ENCODE measurements at places on chromosomes 6 and 20. TPM values are rescaled to one million over a fixed set of nuclear protein-coding genes. Genes with fewer than 3 reads are reported as not detected.

CGA gene
- total RNA-seq, result not detected

ULBP2 gene
- 2.4 TPM for total RNA-seq

DNA sequence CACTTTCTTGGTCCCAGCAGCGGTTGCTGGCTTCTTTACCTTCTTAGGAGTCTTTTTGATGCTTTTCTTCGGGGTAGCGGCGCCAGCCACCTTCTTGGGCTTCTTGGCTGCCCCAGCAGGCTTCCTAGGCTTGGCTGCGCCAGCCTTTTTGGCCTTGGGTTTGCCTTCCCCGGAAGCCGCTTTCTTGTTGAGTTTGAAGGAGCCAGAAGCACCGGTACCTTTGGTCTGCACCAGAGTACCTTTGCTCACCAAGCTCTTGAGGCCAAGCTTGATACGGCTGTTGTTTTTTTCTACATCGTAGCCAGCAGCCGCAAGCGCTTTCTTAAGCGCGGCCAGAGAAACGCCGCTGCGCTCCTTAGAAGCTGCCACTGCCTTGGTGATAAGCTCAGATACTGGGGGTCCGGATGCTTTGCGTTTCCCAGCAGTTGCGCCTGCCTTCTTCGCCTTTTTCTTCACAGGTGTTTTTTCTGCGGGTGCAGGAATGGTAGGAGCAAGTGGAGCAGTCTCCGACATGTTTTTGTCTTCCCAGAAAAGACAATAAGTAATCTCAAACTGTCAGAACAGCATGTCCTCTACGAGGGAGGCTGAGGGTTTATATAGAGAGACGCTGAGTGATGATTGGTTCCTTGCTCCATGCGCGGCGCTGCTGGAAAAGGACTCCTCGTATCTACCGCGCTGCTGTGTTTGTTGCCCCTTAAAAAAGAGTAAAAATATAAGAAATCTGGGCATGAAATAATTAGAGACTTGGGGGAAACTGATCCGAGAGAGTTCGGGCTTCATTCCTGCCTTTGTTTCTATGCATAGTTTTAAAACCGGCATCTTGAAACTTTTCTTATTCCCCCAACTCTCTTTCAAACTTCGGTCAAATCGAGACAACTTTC, 130.3 kb upstream of the BTN3A2 start:
- peak; percentile 86 for DNase-seq

DNA sequence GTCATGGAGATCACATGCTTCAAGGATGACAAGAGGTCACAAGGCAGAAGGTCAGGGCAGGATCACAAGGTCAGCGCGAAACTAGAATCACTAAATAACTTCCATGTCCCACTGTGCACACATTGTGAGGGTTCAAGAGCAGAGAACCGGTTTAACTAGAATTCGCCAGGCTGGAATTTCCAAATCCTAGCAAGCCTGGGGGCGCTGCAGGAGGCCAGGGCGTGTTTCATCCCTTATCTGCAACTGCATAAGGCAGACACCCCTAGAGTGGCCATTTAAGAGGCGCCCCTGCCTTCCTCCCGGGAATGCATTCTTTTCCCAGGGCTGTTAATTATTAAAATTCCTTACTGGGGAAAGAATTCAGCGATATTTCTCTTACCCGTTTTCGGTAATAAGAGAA, 40.2 kb upstream of the SLC22A1 start:
- no peak for DNase-seq

DNA sequence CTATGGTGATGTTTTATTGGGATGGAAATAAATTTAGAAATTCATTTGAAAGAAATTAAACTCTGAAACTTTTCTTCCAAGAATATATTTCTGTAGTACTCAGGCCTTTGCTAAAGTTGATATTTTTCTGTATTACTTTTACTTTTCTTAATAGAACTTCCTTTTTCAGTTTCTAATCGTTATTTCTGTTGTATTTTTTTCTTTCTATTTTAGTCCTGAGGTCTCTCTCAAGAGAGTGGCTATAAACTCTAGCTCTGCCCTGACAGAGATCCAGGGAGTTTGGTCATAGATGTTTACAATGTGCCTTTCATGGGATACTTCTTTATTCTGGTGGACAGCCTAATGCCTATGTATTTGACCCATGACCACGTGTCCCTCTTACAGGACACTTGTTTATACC, 51.0 kb downstream of the OR2B6 start:
- no peak for DNase-seq

- no peak for DNase-seq
Observed at GRCh38 chr6:13526357-13526726, 38.9 kb upstream of the GFOD1 start.

DNA sequence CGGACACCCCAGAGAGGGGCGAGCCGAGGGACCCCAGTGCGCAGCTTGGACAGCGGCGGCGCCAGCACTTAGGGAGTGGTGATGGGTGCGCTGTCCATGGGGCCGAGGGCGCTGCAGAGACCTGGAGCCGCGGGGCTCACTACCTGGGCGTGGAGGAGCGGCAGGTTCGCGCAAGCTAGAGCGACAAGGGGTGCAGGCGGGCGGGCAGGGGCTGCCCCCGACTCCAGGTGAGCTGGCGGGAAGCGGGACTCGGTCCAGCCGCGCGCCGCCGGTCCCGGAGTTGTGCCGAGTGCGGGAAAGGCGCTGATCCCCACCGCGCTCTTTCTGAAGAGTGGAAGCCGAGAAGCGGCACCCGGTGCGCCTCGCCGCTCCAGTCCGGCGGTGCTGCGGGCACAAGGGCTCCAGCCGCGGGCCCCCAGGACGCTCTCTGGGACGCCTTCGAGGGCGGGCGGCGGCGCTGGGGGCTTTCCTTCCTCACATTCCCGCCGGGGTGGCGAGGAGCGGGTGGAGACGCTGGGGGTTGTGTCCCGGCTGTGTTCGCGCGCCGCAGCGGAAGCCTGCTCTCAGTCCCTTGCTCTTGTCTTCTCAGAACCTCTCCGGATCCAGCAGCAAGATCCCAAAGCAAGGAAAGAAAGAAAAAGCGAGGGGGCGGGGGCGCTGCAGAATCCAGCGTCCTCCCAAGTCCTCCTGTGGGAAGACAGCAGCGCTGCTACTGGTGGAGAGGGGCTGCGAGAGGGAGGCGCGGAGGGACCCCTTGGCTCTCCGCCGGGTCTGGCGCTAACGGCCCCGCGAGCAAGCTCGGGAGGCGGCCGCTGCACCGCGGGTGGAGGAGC, at the start of gene B3GAT2:
TSS of gene B3GAT2 (minus strand) at position 610 of the 833 bp plus-strand sequence. CDS start 631 bp downstream, outside the sequence.
- peak; percentile 20 for DNase-seq

- no peak for DNase-seq
Observed at GRCh38 chr20:57372157-57372556, 19.0 kb upstream of the RBM38 start.

- no peak for DNase-seq
Observed at GRCh38 chr6:134719911-134720310, 230.0 kb downstream of the ALDH8A1 start.

DNA sequence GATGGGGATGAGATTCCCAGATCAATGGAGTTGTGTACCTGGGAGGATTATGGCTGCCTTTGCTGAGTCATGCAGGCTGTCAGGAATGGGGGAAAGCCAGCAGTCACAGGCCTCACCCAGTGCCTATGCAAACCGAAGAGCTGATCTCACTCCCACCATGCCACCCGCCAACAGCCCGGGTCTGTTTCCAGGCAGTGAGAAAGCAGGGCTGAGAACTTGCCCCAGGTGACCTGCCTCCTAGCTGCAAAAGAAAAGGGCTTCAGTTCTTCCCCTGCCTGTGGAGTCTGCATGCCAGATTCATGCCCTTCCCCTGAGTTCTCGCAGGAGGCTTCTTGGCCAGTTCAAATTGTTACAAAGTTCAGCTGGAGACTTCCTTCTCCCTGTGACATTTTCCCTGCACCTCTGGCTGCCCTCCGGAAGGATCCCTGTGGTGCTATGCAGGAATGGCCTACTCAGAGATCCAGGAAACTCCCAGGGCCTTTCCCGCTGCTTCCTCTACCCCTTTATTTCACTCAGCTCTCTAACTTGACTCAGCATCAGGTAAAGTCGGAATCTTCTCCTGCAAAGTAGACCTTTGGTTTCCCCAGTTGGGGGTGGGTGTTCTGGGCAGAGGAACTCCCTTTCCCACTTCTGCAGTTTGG, 71.5 kb upstream of the B3GAT2 start:
- DNase-seq, result no peak

DNA sequence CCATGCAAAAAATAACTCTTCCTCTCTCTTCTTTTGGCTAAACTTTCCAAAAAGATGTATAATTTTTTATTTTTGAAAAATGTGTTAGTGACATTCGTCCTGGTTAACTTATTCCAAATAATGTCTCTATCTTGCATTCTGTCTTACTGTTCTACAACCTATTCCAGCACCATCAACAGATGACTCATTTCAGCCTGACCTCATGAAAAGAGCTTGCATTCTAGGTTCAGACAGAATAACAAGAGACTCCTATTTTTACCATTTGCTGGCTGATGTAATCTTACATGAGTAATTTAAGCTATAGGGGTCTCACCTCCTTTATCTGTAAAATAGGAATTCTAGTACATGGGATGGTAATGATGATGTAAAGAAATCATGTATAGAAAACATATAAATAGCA, 109.0 kb downstream of the FUT9 start:
- no peak for DNase-seq

DNA sequence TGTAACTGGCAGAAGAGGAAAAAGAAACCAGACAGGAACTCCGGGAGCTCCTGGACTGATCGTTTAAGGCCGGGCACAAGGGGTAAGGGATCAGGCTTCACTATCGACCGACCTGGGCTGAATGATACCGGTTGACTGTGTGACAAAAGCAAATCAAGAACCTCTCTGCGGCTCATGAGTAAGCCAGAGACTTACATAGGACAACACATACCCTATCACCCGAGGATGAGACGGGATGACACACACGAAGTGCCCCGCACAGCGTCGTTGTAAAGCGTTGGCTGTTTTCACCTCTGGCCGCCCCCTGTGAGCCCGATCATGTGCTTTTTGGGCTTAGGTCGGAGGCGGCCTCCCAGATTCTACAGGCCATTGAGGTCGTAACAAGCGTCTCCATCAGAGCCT, 695 bp upstream of the TGIF2 start:
- DNase-seq, result peak; percentile 86

- no peak for DNase-seq
Observed at GRCh38 chr20:44186674-44187053, 324 bp downstream of the JPH2 start.

- DNase-seq, result no peak
Observed at GRCh38 chr6:108839083-108839642, 9.1 kb upstream of the ARMC2 start.

DNA sequence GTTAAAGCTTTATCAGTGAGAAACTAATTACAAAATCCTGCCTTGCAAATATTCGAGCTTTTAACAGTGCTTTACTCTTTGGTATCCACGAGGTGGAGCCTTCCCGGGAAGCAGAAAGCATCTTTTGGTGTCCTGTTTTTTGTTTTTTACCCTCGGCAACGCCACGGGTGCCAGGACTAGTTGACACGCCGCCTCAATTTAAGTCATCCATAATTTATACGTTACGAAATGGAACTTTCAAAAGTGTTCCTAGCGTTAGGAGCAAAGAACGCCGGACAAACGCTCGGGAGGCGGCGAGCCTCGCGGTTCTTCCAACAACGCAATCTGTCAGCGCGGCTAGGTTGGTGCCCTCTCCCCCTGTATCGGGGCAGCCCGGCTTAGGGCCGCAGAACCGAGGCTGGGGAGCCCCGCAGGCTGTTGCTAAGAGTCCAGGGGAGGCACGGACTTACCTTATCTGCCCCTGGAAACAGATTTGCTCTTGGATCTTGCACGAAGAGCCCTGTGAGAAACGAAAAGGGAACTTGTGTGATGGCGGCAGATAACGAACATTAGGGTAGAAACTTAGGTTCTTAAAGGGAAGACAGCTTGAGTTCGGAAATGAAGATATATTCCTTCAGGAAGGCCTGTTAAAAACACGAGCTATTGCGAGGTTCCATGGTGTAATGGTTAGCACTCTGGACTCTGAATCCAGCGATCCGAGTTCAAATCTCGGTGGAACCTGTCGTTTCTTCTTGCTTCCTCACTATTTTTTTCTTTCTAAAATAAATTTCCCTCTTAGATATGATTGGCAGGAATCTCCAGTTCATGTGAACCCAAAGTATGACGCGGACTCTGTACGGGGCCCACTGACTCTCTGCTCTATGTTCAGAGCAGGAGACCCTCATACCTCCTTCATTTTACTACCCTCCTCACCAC, 46.2 kb upstream of the ZNF184 start:
- peak; percentile 88 for DNase-seq

- DNase-seq, result no peak
Observed at GRCh38 chr6:78942446-78942845, 75.1 kb downstream of the IRAK1BP1 start.
